Activated naive CD4-positive, alpha-beta T cell (primary cell): ENCODE measurements at places on chromosomes 11 and 22.

DNA sequence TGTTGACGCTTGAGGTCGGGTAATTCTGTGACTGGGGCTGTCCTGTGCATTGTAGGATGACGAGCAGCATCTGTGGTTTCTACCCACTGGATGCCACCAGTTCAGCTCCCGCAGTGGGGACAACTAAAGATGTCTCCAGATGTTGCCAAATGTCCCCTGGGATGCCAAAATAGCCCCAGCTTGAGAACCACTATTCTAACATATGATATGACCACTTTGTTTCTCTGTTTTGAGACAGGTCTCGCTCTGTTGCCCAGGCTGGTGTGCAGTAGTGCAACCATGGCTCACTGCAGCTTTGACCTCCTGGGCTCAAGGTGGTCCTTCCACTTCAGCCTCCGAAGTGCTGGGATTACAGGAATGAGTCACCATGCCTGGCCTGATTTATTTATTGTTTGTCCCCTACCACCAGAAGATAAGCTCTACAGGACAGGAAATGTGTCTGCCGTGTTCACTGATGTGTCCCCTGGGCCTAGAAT, 4.4 kb upstream of the MEN1 start:
- DNase-seq: no peak

GRCh38 chr22:19234126-19234896, 55.8 kb upstream of the SLC25A1 start:
- DNase-seq: no peak

GRCh38 chr22:37425800-37426705, 1.2 kb downstream of the ELFN2 start:
- DNase-seq: no peak

DNA sequence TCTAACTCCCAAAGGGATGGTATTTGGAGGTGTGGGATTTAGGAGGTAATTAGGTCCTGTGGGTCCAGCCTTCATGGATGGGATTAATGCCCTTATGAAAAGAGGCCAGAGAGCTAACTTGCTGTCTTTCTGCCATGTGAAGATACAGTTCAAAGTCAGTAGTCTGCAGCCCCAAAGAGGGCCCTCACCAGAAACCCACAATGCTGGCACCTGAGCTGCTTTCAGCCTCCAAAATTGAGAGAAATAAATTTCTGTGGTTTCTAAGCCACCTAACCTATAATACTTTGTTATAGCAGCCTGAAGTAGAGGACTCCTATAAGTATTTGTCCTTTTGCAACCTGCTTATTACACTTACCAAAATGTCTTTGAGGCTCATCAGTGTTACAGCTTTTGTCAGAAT, 16.2 kb downstream of the ATM start:
- no peak for DNase-seq

- no peak for DNase-seq
Measured at GRCh38 chr22:23526596-23527316, 53.3 kb downstream of the IGLL1 start.

DNA sequence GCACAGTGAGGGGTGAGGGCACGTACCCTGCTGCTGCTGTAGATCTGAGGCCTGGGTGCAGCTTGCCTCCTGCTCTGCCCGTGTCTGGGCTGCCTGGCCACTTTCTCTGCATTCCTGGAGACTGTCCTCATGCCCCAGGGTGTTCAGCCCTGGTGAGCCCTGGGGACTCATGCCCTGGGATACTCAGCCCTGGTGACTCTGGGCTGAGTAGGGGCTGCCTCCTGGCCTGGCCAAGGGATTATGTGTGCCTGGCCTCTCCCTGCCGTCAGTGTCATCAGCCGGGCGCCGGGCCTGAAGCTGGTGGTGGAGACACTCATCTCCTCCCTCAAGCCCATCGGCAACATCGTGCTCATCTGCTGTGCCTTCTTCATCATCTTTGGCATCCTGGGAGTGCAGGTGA, 94.7 kb downstream of the CACNA1I start:
- no peak for DNase-seq

DNA sequence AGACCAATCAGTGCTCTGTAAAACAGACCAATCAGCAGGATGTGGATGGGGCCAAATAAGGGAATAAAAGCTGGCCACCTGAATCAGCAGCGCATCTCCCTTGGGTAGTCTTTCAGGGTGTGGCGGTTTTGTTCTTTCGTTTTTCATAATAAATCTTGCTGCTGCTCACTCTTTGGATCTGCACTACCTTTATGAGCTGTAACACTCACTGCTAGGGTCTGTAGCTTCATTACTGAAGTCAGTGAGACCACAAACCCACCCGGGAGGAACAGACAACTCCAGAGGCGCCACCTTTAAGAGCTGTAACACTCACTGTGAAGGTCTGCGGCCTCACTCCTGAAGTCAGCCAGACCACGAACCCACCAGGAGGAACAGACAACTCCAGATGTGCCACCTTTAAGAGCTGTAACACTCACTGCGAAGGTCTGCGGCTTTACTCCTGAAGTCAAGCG, 175.5 kb upstream of the PDGFD start:
- DNase-seq: no peak

DNA sequence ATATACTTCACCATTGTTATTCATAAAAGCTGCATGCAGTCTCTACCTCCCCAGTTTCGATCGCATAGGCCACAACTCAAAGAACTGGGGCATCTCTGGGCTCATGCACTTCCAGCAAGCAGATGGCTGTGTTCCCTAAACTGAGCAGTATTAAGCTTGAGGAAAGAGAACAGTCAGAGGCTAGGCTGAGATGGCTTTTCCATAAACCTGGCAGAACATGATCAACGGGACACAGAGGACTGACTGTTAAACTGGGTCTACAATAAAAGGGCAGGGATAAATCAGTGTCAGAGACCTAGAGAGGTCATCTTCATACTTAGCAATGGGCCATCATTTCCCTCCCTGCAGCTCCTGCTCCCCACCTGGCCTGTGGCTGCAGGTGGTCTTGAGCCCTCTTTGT, 171.0 kb upstream of the NECTIN1 start:
- no peak for DNase-seq

DNA sequence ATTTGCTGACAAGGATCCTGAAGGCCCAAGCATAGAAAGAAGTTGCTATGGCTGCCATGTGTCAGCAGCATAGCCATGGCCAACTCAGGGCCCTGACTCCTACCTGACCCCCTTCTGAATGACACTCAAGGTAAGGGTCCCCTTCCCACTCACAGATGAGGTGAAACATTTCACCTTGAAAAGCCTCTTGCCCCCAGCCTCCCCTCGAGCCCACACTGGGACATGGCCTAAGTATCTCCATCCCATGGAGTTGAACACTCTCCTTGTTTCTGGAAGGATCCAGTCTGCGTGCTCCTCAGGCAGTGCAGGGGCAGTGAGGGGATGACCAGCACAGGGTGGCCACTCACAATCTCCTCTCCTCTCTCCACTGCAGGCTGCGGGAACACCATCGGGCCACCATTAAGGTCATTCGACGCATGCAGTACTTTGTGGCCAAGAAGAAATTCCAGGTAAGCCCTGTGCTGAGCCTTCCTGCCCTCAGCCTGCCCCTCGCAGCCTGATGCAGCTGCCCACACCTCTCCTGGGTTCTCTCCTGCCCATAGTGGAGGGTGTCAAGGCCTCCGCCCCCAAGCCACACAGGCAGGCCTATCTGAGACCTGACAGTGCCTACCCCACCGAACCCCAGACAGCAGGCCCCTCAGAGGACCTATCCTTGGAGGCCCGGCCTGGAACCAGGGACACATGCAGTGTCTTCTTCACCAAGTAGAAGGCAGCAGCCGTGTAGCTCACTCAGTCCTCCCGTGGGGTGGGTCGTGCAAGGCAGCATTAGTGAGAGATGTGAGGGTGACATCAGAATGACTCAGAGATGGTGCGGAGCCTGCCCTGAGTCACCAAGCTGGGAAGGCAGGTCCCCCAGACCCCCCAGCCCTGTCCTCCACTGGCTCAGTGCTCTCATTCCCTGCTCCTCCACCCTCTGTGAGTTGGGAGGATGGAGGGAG, 68.9 kb upstream of the KCNQ1OT1 start:
- no peak for DNase-seq

DNA sequence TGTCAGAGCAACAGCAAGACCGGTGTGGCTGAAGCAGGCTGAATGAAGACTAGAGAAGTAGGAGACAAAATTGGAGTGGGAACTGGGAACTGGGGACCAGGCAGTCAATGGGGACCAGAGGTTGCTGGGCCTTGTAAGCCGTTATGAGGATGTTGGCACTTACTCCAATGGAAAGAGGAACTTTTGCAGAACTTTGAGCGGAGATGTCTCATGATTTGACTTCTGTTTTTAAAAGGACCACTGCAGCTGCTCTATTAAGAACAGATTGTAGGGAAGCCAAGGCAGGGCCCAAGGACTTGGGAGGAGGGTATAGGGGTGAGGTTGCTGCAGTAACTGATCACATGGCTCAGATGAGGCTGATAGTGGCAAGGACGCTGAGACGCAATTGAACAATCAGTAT, 34.2 kb downstream of the IL18 start:
- no peak for DNase-seq

GRCh38 chr11:95853138-95853537, 62.8 kb downstream of the CEP57 start:
- DNase-seq: no peak

GRCh38 chr22:34847072-34847471, 218.9 kb upstream of the ISX start:
- no peak for DNase-seq

GRCh38 chr11:128872594-128872993, 5.5 kb upstream of the KCNJ1 start:
- DNase-seq: no peak

GRCh38 chr11:105321696-105322095, 182.1 kb upstream of the CARD18 start:
- no peak for DNase-seq

DNA sequence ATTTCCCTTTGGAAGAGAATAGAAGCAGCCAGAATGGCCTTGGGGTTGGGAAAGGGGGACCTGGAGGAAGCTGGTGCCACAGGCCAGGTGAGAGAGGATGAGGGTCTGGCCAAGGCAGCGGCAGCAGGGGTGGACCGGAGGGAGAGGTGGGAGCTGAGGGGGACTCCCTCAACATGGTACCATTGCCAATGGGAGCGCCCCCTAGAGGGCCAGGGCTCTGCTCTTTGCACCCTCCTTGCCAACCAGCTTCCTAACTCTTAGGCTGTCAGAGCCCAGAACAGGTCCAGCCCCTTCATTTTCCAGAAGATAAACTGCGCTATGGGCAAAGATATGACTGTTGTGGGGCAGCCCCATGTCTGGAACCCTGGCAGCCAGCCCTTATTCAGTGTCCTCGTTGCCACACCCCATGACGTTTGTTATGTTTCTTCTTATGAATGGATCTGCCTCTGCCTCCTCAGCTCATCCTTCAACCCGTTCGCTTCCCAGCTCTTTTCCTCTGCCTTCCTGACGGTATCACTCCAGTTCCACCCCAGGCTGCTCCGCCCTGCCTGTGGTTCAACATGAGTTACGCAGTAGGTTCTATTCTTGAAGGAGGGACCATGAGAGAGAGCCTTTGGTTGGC, 185.2 kb downstream of the GRIK4 start:
- DNase-seq: no peak

DNA sequence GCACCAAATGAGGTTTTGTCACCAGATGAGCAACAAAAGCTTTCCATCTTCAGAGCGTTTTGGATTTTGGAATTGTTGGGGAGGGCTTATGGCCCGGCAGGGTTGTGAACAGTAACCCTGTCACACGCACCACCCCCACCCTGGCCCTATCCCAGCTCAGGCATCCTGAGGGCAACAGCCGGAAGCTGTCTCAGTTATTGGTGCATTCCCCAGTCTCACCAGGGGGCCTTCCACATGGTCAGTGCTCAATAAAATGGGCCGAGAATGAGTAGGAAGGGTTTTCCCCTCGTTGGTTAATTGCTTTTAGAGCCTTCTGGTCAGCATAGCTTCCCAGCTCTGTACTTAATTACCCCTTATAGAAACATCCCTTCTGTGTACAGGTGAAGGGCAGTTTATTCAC, 46.0 kb downstream of the LRP5 start:
- DNase-seq: no peak

DNA sequence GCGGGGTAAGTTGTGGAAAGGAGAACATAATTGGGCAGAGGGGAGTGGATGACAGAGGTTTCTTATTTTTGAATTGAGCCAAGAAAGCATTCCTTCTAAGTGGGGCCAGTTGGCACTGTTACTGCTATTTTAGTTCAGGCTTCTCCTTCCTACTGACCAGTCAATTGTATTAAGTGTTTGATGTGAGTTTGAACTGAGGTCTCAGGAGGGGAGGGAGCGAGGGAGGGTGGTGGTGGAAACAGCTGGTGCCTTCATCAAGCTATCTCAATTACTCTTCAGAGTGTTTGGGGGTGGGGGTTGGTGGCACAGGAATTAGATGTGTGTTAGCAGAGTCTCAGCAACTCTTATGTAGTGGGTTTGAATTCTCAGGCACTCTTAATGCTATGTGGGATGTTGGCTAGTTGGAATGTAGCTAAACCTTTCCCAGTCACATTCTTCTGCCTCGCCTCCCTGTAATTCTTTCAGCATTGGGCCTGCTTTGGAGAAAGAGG, 14.5 kb downstream of the CTNND1 start:
- DNase-seq: no peak

DNA sequence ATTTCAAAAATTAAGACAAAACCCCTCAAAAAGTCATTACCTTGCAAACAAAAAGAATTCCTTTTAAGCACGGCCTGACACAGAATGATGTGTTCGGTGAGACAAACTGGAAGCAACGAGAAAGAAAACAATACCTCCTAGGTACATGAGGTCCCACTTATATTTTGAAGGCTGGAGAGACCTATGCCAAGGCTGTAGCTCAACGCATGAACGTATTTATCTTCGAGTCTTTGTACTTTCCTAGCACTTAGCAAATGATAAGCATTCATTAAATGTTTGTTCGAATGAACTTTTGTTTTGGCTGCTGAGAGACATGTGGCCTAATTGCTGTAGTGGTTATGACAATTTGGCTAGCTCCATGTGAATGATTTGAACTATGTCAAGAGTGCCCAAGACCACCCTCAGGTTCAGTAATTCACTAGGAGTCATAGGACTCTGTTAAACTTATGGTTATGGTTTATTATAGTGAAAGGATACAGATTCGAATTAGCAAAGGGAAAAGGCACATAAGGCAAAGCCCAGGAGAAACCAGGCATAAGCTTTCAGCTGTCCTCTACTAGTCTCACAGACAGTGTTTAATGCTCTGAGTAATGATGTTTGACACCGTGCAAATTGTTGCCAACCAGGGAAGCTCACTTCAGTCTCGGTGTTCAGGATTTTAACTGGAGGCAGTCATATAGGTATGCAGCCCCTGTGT, 26.0 kb upstream of the HORMAD2 start:
- DNase-seq: no peak

DNA sequence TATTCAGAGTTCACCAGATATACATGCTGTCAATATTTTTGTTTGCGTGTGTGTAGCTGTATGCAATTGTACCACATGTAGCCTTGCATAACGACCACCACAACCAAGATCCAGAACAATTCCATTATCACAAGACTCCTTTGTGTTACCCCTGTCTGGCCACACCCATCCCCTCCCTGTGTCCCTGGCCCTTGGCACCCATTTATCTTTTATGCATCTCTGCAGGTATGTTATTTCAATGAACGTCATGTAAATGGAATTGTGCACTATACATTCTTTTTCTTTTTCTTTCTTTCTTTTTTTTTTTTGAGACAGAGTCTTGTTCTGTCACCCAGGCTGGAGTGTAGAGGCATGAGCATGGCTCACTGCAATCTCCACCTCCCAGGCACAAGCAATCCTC, 9.7 kb upstream of the PAFAH1B2 start:
- no peak for DNase-seq
